Urinary bladder (tissue), 4 donors: ENCODE measurements at places on chromosomes 7 and 10.

DNA sequence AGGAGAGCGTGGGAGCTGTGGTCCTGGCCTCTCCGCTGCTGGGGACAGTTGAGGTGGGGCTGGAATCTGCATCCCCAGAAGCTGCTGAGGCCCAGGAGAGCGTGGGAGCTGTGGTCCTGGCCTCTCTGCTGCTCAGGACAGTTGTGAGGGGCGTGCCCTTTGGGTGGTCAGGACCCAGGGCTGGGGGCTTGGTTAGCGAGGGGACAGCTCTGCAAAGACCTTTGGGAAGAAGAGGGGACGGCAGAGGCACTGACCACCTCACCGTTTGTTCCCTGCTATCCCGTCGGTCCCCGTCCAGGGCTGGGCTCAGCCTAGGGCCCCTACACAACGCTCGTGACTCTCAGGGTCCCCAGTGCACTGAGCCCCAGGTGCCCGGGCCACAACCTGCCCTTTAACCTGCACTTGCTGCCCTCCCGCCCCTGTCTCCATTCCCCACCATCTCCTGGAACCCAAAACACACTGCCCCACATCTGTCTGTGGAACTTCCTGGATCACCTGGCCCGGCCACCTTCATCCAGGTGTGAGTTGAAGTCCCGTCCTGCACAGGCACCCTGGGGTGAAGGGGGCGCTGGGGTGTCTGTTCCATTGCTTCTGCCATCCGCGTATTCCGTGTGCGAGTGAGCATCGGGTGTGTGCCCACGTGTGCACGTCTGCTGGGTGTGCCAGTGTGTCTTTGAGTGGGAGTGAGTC lies 14.1 kb downstream of the FOXL3 start:
- no peak for DNase-seq

GRCh38 chr10:88651101-88651551 lies 13.1 kb upstream of the LIPF start:
- DNase-seq, result peak; percentile 4

DNA sequence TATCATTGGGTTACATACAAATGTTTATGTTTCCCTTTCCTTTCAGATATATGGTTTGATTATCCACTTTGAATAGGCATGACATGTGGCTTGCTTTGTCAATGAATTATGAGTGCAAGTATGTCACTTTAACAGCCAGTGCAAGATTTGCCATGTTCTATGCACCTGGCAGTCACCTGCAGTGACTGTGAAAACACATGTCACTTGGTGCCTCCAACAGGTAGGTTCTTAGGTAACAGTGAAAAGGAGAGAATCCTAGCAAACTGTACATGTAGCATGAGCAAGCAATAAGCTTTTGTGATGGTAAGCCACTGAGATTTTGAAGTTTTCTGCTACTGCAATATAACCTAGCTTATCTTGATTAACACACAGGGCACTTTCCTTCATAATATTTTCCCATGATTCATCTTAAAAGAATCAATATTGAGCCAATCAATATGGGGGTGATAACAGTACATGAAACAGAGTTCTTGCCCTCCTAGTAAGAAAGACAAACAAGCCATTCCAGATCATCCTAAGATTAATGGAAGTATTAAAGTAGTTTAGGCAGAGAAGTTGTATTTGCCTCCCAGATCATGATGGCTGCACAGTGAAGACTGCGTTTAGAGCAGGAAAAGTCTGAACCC lies 7.9 kb upstream of the RALA start:
- DNase-seq, result no peak

DNA sequence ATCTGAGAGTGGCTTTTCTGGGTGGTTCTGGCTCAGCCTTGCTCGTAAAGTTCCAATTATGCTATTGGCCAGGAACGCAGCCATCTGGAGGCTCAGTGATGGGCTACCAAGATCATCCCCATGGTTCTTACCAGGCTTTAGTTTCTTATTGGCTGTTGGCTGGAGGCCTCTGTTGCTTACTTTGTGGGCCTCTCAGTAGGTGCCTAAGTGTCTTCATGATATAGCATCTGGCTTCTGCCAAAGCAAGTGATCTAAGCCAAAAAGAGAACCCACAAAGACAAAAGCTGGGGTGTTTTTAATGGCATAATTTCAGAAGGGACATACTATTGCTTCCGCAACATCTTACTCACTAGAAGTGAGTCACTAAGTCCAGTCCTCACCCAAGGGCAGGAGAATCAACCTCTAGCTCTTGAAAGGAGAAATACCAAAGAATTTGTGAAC lies 132.0 kb upstream of the MDFIC start:
- no peak for DNase-seq

GRCh38 chr10:8556321-8556720 lies 501.8 kb downstream of the GATA3 start:
- DNase-seq, result no peak

DNA sequence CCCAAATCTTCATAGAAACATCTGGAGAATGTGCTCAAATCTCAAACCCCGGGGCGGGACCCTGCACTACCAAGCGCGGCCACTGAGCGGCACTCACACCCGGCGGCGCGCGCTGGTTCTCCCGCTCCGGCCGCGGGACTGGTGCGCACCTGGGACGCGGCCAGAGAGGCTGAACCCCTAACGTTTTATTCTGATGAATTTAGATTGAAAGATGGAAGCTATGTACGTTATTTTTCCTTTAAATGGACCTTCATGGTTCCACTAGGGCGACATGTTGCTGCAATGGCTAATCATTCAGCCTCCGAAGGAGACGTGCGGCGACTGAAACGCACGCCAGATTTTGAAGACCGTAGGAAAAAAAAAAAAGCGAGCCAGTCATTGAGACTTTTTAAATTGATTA lies 107.0 kb upstream of the INSIG1 start:
- DNase-seq, result no peak

DNA sequence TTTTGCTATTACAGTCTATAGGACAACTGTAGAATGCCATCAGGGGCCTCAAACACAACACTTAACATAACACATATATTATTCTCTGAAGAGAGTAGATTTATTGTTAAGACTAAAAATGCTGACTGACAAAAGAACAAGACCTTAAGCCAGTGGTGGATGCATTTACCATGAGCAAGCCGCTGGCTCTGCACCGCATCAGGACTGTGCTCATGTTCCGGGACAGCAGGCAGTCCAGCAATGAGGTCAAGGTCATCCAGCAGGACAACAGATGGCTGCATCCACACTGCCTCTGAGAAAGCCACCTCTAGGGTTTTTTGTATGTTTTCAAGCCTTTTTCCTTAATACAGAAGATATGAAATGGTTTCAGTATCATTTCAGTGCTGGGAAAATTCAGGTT lies 23.8 kb downstream of the PEX1 start:
- no peak for DNase-seq

DNA sequence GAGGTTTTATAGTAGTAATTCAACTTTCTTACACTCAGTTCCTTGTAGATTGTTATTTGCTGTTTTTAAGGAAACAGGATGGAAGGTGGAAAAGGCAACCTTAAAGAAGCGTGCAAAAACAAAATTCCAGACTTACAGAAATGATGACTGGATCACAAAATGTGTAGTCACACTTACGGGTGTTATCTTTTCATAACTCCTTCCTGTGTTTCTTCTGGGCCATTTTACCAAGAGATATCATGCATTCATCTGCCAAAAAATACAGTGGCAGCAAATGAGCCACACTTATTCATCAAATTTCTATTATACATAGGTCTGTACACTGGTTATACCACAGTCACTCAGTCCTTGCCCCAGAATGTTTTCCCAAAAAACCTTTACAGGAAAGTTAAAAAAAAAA lies 94.3 kb upstream of the IL6 start:
- no peak for DNase-seq

GRCh38 chr10:113527211-113527906 lies 25.5 kb upstream of the HABP2 start:
- no peak for DNase-seq

- no peak for DNase-seq
These were observed 2.4 kb downstream of the GBF1 start for GRCh38 chr10:102247734-102248133.

DNA sequence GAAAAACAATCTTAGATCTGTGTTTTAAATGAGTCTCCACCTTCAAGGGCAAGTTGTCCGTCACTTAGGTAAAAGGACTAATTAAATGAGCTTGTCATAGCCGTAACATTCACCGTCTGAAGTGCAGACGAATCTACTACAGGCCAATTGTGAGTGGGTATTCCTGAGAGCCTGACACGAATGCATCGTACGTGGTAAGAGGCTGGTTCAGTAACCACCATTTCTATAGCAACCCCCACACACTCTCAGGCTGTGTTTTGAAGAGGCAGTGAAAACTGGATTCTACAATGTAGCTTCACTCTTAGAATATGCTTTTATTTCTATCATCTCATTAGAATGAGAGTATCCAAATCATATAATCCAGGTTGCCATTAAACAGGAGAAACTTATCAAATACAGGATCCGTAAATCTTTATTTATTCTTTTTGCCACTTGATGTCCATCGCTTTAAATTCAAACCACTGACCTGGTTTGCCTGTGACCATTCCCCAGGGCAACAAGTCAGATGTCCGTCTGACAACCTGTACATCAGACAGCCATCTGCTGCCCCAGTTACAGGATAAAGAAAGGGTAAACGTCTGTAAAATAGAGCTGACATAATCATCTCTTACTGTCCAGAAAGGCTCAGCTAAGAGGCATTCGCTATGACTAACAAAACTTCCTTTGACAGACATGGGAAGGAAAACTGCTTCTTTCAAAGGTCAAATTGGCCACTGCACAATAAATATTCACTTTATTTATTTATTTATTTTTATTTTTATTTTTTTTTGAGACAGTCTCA lies 70.3 kb upstream of the NMT2 start:
- no peak for DNase-seq

DNA sequence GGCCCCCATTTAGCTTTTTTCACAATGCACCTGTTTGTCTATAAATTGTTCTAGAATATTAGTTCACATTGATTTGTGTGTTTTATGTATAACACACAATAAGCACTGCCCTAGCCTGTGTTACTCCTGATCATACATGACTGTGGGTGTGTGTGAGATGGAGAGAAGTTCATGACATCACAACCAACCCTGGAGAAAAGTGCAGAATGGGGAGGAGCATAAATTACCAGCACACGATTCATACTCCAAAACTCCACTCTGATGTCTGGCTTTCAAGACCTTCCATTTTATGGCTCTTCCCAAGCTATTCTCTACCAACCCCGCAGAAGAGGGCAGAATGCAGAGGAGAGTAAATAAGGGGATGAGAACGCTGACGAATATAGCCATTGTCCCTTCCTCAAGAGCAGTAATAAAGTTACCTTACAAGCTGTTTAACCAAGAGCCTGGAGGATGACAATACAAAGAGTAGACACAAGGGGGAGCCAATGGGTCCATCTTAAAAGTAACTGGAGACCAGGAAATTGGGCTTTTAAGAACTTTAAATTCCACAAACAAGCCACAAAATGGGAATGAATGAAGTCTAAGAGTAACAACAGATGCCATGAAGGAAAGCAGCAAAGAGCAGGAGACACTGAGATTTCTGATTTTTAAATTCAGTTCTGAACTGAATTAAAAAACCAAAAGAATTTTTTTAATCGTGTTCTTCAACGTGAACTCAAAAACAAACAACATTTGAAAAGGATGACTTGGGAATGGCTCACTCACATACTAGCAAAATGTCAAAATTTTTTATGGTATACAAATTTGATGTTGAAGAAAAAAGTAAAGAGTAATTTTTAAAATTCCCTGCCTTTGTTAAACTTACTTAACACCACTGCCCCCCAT lies 159.6 kb downstream of the PARD3 start:
- DNase-seq, result peak; percentile 47

DNA sequence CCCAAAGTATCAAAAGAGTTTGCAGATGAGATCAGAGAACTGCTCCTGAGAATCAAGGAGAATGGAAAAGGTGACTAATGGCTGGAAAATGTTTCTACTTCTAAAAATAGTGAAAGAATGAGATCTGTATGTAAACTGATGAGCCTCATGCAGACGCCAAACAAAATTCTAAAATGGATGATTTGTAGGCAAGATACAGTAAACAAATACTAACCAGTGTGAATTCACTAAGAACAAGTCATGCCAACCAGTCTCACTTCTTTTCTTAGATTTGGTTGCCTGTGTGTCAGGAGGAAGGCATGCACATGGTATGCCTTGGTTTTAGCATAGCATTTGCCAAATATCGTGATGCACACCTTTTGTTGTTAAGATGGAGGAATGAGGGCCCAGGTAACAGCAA lies 94.9 kb upstream of the PIK3CG start:
- DNase-seq, result no peak

DNA sequence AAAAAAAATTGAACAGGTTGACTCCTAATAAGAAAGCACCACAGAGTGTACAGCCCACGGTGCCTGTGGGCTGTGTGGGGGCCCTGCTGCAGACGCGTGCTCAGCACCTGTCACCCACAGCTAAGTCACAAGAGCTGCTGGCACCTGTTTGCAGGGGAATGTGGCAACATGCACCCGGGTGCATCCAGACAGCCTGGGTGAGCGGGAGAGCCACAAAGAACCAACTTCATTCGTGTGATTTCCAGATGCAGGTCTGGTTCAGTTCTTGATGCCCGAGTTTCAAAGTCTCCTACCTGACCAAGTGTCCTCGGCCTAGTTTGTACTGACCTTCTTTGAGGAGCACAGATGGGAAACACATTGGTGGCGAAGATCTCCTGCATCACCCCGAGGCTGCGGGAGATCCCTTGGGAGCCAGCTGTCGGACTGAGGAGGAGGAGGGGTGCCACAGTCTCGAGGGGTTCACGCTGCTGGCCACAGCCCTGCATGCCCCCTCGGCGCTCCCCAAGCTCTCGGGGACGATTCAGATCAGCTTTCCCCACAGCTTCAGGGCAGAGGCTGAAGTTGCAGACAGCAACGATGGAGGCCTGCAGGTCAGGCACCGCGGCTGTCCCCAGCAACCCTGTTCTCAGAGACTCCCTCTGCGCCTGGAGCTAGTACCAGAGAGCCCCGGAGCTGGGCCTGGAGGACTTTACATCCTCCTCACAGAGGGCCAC lies 35.3 kb downstream of the AMZ1 start:
- DNase-seq, result no peak

- DNase-seq, result no peak
These were observed 20.7 kb downstream of the FAM241B start for GRCh38 chr10:69650589-69651261.

- DNase-seq, result no peak
These were observed 22.6 kb upstream of the SIRT1 start for GRCh38 chr10:67861750-67862432.

DNA sequence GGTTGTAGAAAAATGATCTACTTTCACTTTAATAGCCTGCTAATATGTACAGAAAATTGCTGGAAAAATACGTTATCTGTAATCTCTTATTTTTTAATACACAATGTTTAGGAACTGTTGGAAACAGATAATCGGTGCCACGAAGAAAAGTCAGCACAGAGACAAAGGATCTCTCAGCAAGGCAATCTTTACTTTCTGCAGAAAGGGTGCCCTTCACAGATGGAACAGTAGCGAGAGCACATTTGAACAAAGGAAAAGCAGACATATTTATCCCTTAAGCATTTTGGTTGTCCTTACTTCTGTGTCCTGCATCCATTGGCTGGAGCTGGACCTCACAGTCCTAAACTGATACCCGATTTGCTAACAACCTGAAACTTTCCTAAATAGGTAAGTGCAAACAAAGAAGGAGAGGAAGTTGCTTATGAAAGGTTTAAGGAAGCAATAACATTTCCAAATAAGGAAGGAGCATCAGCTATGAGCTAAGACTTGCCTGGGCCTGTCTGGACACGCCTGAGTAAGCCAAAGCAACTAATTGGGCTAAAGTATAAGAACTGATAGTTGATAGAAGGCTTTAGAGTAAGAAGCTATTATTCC lies 640.0 kb downstream of the SH2D4B start:
- no peak for DNase-seq

- DNase-seq, result no peak
These were observed 11.7 kb downstream of the CPEB3 start for GRCh38 chr10:92278996-92279696.

GRCh38 chr7:90660819-90661218 lies 64.7 kb downstream of the CDK14 start:
- DNase-seq, result no peak

- no peak for DNase-seq
These were observed 2.2 kb downstream of the SDHAF3 start for GRCh38 chr7:97119747-97120146.
